ENCODE measurements at places on chromosomes 2 and 18.

DNA sequence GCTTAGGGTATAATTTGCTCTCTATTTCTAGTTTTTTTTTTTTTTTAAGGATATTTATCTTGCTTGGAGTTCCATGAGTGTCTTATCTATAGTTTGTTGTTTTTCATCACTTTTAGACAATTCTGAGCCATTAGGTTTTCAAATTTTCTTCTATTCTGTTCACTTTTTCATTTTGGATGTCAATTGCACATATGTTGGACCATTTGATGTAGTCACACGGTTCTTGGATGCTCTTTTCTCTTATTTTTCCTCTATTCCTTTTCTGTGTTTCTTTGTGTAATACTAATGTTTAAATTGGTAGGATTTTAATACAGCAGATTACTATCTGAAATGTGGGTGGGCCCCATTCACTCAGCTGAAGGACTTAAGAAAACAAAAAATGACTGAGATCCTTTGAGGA is 292.6 kb downstream of the CALCRL start:
- no peak for DNase-seq

GRCh38 chr2:8761529-8762164 is 75.8 kb downstream of the KIDINS220 start:
- DNase-seq: peak; percentile 28

DNA sequence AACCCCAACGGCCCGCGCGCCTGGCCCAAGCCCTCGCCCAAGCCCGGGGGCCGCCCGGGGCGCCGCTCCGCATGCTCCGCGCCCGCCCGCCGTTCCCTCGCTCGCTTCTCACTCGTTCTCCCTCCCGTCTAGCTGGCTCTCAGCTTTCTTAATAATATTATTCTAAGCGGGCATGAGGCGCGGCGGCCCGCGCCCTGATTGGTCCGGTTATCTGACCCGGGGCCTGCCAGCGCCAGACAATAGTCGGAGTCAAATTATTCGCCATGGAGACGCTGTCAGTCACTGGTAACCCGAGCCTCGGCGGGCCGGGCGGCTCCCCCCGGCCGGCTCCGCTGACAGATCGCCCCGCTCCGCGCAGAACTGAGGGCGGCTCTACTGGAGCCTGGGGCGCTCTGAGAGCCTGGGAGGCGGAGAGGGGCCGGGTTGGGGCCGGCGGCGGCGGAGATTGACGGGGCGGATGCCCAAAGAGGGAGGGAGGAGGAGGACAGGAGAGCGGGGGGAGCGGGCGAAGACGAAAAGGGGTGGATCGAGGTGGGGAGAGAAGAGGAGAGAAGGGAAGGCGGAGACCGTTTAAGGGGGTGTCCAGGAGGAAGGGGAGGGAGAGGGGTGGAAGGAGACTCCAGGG is at the start of gene SIX2:
Gene SIX2 (minus strand): TSS at position 150 of the 625 bp plus-strand sequence. CDS start 342 bp downstream, outside the sequence.
- peak; percentile 93 for DNase-seq

DNA sequence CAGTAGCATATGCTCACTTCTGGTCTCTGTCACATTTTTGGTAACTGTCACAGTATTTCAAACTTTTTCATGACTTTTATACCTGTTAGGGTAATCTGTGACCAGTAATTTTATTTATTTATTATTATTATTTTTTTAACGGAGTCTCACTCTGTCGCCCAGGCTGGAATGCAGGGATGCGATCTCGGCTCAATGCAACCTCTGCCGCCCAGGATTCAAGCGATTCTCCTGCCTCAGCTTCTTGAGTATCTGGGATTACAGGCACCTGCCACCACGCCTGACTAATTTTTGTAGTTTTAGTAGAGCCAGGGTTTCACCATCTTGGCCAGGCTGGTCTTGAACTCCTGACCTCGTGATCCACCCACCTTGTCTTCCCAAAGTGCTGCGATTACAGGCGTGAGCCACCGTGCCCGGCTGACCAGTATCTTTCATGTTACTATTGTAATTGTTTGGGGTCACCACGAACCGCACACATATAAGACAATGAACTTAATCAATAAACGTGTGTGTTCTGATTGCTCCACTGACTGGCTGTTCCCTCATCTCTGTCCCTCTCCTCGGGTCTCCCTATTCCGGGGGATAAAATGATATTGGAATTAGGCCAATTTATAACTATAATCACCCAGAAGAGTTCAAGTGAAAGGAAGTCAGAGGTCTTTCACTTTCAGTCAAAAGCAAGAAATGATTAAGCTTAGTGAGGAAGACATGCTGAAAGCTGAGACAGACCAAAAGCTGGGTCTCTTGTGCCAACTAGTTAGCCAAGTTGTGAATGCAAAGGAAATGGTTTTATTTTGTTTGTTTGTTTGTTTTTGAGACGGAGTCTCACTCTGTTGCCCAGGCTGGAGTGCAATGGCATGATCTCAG is 22.9 kb downstream of the TGIF1 start:
- DNase-seq: no peak

- no peak for DNase-seq
Measured at GRCh38 chr18:23648940-23649607, 13.6 kb downstream of the ANKRD29 start.

DNA sequence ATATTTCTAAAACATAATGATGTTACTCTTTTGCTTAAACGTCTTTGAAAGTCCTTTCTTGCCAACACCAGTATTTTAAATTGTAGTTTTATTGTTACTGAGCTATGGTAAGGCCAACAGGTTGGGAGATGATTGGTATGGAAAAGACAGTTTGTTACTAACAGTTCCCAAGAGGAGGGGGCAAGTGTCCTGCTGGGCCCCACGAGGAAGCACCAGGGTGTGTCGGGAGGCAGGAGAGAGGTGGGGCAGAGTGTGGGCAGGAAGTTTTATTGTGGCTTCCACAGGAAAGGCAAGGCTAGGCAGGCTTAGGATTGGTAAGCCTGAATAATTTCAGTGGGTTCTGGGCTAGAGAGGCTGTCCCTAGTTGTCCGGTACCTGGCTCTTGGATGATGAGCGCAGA is 134.3 kb downstream of the SOCS6 start:
- DNase-seq: no peak
